A549 treated with AZD2906 at 1 μM for 4 hours (cell line): ENCODE measurements at places on chromosomes 6 and 20. TPM values are rescaled to one million over a fixed set of nuclear protein-coding genes. Genes with fewer than 3 reads are reported as not detected.

ZNF334 gene
- total RNA-seq = not detected in 5 replicates

GGTLC1 gene
- total RNA-seq = 0.09 to 0.10 TPM (median 0.10 TPM) in 3 of 5 replicates, not detected in the others

TMEM74B gene
- total RNA-seq = 2.3 to 4.2 TPM (median 3.9 TPM) in 5 replicates

IBTK gene
- total RNA-seq = 22.3 to 32.2 TPM (median 26.3 TPM) in 5 replicates

TREML2 gene
- not detected in 5 replicates for total RNA-seq

PGC gene
- 0.09 to 0.38 TPM (median 0.16 TPM) in 5 replicates for total RNA-seq

XPO5 gene
- total RNA-seq = 23.5 to 28.5 TPM (median 26.2 TPM) in 5 replicates

PHACTR1 gene
- total RNA-seq = 0.11 TPM in 1 of 5 replicates, not detected in the others
